ENCODE measurements at places on chromosomes 7 and 10.
A peak's percentile ranks its signal among the peaks of the same experiment; 100 is the strongest.

GRCh38 chr7:100752994-100753393, 19.6 kb downstream of the ZAN start:
- no peak for DNase-seq

- DNase-seq: peak; percentile 87
Observed at GRCh38 chr10:11875494-11876281, 52.5 kb downstream of the PROSER2 start.

GRCh38 chr10:33237736-33238624, 96.5 kb downstream of the NRP1 start:
- DNase-seq: peak; percentile 66

DNA sequence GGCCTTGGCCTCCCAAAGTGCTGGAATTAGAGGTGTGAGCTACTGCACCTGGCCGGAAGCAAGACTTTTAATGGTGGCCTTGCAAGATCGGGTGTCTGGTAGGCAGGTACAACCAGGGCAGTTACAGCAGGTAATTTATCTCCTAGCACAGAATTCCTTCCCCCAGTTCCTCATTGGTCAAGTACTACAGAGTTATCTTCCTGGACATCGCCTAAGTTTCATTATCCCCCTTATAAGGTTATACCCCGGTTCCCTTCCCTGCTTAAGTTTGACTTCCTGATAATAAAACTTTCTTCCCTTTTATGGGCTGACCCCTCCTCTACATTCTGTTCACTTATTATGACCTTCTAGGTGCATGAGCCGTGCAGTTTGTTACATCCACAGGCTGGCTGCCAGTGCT, 19.0 kb upstream of the CYP3A43 start:
- DNase-seq: no peak

GRCh38 chr10:43041422-43042342, 35.2 kb upstream of the RET start:
- DNase-seq: no peak

GRCh38 chr7:12965767-12966166, 278.3 kb downstream of the ARL4A start:
- DNase-seq: peak; percentile 60
